Mesothelial cell of epicardium (in vitro differentiated cells): ENCODE measurements at places on chromosomes 16 and 17. TPM values are rescaled to one million over a fixed set of nuclear protein-coding genes. Genes with fewer than 3 reads are reported as not detected.

CHST4 gene
- not detected in 3 replicates for total RNA-seq

RAMP2 gene
- 19.5 to 22.3 TPM (median 21.6 TPM) in 3 replicates for total RNA-seq

KRT14 gene
- total RNA-seq, result 0.45 TPM in 1 of 3 replicates, not detected in the others

DNA sequence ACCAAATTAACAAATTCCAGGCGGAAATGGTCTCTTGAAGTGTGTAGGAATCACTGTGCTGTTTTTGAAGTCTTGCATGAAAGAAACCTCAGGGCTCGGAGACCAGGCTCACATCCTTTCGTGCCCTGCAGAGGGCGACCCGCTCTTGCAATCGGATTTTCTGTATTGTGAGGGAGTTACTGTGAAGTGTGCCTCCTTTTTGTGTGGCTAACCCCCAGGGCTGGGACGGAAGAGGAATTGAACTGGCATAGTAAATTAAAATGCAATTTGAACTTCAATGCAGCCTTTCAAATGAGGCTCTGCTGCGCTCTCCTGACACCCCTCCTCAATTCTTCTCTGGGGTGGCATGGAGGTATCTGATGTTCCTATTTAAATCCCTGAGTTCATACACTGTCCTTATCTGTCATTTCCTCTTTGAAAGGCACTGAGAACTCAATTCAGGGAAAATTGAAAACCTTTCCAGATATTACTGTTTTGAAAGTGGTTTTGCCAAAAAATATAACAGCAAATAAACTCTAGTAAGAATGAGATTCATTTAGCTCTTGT is 51.5 kb upstream of the MGAT5B start:
- DNase-seq, result no peak

GDPD1 gene
- total RNA-seq, result 7.6 to 9.1 TPM (median 7.8 TPM) in 3 replicates

DNA sequence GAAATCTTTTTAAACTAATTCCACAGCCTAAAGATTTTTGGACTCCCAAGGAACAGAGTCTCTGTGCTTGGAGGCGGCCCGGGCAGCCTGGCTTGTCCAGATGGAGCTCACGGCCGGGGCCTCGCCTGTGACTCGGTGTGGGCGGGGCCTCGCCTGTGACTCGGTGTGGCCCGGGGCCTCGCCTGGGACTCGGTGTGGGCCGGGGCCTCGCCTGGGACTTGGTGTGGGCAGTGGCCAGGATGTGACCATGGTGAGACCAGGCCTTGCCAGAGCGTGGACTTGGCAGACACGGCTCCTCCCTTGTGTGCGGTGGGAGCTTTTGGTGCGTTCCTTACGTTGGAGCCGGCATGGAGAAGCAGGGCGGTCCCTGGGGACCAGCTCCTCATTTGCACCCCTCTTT is 92.3 kb downstream of the METRNL start:
- no peak for DNase-seq

DNA sequence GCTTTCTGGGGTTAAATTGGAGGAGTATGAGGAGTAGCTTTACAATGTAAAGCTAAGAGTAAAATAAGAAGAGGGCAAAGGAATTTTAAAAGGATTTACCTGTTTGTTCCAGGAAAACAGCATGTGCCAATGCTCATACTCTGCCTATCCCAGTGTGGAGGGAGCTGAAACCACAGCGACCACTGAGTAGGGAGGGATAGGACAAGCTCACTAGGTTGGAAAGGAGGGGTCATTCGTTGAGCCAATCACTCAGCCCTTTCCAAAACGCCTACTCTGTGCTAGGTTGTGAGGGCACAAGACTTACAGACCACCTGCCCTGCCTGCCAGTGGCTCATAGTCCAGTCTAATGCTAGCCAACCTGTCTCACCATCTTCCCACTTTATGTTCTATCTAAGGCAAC is 1.1 kb upstream of the DNAJC7 start:
- no peak for DNase-seq

C16orf95 gene
- 4.5 to 6.2 TPM (median 4.6 TPM) in 3 replicates for total RNA-seq

- no peak for DNase-seq
These were observed 7.2 kb upstream of the KRT36 start for GRCh38 chr17:41496803-41497484.

DNA sequence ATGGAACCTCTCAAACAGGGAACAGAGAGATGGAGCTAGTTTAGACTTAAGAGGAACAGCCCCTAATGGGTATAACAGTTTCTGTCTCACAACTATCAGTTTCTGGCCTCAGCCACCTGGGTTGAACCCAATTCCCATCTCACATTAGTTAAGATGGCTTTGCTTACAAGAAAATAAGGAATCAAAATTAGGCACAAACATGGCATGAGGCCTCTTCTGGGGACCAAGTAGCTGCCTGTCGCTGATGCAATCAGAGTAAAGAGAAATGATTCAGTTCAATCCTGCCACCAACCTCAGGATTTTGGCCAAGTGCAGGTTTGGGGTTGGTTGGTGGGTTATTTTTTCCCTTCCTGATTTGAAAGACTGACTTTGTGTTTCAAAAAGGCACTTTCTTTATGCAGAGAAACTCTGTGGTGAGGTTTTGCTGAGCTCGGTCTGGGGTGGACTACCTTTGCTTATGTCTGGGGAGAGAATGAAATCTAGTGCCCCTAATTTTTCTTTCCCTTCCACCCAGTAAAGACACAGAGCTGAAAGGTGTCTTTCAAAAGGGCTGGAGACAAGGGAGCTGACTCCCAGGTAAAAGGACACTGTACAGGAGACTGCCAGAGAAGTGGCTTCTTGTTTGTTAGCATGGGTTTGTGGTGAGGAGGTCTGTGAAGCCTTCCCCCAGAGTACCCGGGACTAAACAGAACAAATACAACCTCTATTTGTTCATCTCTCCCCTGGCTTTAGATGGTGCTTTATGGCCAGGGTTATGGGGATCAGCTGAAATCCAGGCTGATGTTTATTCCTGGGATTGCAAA is 44.8 kb upstream of the NFAT5 start:
- DNase-seq, result no peak

PRSS53 gene
- total RNA-seq, result 4.0 to 4.9 TPM (median 4.5 TPM) in 3 replicates

DNA sequence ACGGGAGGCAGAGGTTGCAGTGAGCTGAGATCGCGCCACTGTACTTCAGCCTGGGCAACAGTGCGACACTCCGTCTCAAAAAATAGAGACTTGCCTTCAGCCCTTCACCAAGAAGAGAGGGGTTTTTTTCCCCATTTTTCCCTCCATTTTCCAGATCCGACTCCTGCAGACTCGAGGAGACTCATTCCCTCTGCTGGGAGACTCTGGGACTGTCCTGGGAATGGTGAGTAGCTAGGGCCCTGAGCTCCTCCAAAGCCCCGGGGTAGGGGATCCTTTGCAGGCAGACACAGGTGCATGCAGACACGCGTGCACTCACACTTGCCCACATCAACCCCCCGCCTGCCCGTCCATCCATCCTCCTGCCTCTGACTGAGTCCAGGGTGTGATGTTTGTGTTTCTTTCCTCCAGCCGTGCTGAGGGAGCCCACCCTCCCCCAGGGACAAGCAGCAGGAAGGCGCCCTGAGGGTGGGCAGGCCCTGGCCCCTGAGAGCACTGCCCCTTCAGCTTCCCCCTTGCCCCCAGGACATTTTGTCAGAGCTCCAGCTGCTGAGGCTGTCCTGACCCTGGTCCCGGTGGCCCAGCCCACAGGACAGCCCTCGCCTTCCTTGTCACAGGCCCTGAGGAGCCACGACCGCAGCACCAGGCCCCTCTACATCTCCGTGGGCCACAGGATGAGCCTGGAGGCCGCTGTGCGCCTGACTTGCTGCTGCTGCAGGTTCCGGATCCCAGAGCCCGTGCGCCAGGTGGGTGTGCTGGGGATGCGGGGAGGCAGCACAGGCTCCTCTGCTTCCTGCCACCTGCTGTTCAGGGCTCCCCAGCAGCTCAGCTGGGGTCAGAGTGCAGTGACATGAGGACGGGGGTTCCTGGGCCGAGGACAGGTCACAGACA is 10.2 kb downstream of the ENDOV start:
- DNase-seq, result no peak

DNA sequence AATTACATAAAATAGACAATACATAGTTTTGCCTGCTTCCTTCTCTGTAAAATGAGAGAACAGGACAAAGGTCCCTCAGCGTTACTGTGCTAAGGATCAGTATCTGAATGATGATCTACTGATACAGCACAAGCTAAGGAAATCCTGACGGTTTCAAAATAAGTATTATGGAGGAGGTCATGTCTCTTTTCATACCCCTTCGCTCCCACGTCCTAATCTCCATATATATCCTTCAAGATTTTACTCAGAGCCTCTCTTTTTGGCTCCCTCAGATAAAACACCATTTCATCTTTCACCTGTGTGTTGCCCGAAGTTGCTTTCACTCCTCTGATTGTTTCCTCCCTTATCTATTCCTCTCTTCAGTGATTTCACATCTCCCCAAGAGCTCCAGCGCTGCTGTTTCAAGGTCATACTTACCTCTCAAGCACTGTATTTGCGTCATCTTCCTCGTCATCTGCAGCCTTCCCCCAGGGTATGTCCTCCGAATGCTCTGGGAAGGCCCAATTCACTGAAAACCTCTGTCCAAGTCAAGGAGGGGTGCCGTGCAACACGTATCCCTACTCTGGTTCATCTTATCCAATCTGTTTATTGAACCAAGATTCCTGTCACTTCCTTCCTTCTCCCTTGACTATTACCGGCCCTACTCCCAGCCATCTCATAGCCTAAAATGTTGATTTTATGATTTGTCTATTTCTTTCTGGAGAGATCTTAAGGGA is 1.2 kb upstream of the BLTP2 start:
- DNase-seq, result no peak

- DNase-seq, result no peak
These were observed 56.2 kb downstream of the CCDC57 start for GRCh38 chr17:82156284-82156925.

DNA sequence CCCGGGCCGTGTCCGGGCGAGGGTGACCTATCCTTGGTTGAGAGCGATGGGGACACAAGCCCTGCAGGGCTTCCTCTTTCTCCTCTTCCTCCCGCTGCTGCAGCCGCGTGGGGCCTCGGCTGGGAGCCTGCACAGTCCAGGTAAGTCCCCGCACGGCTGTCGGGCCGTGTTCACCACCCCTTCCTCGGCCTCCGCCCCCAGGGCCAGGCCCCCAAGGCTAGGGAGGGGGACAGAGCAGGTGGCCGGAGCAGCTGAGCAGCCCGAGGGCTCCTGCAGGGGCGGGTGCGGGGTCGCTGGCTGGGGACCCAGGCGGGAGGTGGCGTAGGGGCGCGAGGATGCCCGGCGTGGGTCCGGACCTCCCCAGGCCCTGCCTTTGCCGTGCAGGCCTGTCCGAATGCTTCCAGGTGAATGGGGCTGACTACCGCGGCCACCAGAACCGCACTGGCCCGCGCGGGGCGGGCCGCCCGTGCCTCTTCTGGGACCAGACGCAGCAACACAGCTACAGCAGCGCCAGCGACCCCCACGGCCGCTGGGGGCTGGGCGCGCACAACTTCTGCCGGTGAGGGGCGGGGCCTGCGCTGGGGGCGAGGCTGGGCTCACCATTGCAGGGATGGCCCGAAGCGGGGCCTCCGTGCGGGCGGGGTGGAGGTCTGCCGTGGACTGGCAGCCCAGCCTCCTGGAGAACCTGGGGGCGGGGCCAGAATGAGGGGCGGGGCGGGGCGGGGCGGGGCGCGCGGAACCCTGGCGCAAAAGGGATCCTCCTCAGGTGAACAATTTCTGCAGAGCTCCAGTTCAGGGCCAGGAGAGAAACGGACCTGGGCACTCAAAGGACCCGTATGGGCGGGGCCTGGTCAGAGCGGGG is 631 bp downstream of the KREMEN2 start:
- DNase-seq, result peak; percentile 87

DNA sequence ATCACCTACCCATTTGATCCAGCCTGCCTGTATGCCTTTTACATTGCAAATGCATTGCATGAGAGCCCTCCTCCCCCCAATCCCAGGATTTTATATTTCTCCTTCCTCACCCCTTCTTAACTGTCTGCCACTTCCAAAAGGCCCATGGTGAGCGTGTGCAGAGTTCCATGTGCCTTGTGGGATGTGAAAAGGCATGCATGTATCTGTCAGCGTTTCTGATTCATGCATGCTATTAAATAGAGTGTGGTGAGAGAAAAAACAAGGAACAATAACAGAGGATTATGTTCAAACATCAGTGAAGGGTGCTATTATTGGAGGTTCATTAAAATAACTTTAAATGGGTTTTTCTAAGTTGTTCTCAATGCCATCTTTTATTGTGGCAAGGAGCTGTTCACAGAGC is 60.9 kb upstream of the CACNG3 start:
- no peak for DNase-seq

NPIPB9 gene
- total RNA-seq, result 3.6 to 5.2 TPM (median 4.3 TPM) in 3 replicates

JUP gene
- 202 to 207 TPM (median 205 TPM) in 3 replicates for total RNA-seq

ULK2 gene
- total RNA-seq, result 38.3 to 39.9 TPM (median 38.7 TPM) in 3 replicates

DNA sequence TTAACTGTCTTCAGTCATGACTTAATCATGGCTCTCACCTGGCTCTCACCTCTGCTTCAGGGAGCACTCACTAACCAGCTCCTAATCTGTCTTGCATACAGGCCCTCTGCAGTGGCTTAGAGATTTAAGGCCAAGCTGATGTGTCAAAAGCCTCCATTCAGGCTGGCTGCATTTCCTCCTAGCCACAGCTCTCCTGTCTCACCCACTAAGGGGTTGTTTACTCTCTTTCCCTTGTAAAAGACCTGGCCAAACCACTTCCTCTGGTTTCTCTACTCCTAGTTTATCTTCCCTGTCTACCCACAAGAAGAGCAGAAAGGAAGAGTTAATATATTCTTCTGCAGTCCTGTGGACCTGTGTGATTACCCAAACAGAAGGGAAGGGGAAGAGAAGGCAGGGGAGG is 9.3 kb upstream of the ASIC2 start:
- DNase-seq, result no peak

CCDC78 gene
- total RNA-seq, result 2.5 to 3.2 TPM (median 2.7 TPM) in 3 replicates

DNA sequence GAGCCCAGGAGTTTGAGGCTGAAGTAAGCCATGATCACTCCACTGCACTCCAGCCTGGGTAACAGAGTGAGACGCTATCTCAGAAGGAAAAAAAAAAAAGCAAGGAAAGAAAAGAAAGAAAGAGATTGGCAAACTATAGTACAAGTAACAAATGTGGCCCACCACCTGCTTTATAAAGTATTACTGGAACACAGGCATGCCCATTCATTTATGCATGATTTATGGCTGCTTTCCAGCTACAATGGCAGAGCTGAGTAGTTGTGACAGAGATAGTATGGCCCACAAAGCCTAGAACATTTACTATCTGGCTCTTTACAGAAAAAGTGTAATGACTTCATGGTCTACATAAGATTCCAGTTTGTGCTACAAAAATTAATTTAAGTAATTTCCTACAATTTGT is 23.6 kb downstream of the C16orf87 start:
- DNase-seq, result no peak

PHAF1 gene
- total RNA-seq, result 20.9 to 22.4 TPM (median 21.5 TPM) in 3 replicates

COQ9 gene
- 43.5 to 48.3 TPM (median 47.4 TPM) in 3 replicates for total RNA-seq

DNA sequence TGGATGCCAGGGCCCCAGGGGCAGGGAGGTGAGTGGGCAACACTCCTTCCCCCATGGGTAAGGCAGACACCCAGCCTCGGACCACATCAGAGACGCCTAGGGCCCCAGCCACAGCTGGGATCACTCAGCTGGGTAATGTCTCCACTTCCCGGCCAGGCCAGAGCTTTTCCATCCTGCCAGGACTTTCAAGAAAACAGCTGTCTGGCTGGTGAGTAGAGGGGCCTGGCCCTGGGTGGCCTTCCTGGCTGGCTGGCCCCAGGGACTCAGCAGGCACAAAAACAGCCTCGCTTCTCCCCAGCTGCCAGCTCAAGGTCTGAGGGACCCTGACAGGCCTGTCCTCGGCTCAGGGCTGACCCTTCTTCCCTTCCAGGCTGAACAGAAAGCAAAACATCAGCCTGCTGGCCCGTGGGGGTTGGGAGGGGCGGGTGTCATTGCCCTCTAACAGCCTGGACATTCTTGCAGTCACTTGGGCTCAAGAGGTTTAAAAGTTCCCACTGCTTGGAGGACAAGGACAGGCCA is 45.3 kb upstream of the JPH3 start:
- no peak for DNase-seq

TEDC2 gene
- total RNA-seq, result 14.5 to 16.0 TPM (median 14.7 TPM) in 3 replicates

GRCh38 chr16:11181242-11181898 is 74.6 kb downstream of the SOCS1 start:
- DNase-seq, result no peak

SP6 gene
- 15.9 to 17.6 TPM (median 16.0 TPM) in 3 replicates for total RNA-seq

GRCh38 chr16:27315333-27316037 is 1.7 kb downstream of the IL4R start:
- no peak for DNase-seq
